NCI-H774 (cell line): ENCODE measurements at places on chromosomes 7 and 10.

GRCh38 chr7:139494835-139495579 lies 11.5 kb upstream of the KLRG2 start:
- DNase-seq: no peak

GRCh38 chr10:90373911-90374310 lies 483.9 kb downstream of the HTR7 start:
- DNase-seq: no peak

GRCh38 chr7:5207131-5207530 lies 17.1 kb downstream of the WIPI2 start:
- DNase-seq: no peak

GRCh38 chr7:80885757-80886156 lies 33.1 kb downstream of the SEMA3C start:
- DNase-seq: no peak

GRCh38 chr10:99929360-99929759 lies 80.4 kb downstream of the DNMBP start:
- DNase-seq: no peak

GRCh38 chr10:126425032-126425431 lies 36.8 kb upstream of the ADAM12 start:
- DNase-seq: no peak

GRCh38 chr7:29946428-29947186 lies 43.0 kb downstream of the SCRN1 start:
- DNase-seq: no peak

DNA sequence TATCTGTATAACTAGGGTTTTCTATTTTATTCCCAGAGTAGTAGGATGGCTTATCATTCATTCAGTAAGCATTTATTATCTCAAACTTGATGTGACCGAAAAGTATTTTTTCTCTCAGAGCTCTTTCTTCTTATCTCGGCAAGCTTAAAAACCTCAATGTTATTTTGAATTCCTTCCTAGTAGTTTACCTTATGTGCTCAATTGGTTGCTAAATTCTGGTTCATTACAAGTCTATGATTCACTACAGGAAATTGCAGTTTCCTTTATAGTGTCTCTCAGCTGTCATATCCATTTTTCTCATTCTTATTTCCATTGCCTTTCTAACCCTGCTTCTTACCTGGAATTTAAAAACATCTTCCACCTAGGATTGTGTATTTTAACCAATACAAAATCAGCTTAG lies 12.6 kb upstream of the ICA1 start:
- DNase-seq: no peak

DNA sequence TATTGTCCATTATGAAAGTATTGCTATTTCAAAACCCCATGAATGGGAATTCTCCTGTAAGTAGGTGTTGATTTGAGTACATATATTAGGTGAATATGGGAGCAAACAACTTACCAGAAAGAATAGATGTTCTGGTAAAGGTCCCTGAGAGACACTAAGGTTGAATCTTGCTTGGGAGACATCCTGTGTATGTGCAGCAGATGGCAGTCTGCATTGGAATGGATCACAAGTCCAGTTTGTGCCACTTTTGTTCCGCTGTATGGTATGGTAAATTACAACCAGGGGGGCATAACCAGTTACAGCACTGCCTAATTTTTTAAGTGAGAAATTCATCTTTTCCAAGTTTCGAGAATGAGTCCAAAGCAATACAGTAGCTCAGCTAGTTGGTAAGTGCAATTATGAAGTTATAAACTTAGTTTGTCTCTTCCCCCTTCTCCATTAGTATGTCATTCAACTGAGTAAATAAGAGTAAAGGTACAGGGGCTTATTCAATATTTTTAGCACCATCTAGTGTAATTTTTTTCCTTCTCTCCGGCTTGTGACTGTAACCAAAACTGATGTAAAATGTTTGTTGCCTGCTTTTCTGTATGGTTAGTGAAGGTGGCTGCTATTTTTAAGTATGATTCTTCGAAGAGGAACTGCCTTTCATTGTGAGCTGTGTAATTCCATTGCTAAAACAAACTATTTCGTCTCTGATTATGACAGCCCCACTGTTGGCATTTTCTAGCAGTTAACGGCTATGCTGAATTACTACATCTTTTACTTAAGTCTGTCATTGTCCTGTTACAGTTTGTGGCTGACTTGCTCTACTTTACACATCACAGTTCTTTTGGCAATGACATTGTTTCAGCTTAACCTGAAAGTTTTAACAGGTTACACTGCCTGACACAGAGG lies 2.8 kb downstream of the MCU start:
- DNase-seq: no peak

GRCh38 chr7:76232698-76233097 lies 31.0 kb downstream of the SRRM3 start:
- DNase-seq: no peak

- DNase-seq: peak; percentile 99
These were observed 113.4 kb downstream of the SEM1 start for GRCh38 chr7:96596120-96596826.

DNA sequence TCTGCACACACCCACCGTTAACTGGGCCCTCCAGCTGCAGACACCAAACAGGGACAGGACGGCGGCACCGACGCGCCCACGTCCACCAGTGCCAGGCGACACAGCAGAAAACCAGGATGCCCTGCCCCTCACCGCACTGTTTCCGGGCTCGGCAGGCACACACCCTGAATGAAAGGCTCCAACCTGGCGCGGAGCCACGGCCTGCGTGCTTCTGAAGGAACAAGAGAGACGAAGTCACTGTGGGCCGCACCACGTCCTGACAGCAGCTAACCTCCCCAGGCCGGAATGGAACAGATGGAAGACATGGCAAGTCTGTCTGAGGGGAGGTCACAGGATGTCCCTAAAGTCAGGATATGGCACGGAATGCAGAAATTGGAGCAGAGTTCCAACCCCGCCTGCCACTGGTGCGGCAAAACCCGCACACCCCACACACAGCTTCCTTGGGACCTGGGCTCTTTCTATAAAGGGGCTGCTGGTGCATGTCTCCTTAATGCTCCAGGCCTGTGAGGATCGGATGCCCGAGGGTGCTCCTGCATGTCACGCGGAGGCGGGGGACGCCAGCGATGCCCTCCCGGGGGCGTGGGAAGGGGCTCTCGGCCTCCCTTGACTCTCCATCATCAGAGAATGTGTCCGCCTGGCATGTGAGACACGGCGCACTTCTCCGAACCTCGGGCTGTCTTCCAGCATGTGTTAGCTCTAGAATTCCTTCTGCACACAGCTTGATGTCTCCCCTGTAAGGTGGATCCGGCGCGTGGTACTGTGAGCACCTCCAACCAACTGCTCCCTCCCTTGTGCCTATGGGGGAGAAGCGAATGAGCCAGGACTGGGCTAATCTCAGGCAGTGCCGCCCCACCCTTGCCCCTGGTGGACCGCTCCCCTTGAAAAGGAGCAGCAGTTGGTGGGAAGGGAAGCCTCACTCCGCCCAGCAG lies 3.9 kb upstream of the GPER1 start:
- DNase-seq: no peak

DNA sequence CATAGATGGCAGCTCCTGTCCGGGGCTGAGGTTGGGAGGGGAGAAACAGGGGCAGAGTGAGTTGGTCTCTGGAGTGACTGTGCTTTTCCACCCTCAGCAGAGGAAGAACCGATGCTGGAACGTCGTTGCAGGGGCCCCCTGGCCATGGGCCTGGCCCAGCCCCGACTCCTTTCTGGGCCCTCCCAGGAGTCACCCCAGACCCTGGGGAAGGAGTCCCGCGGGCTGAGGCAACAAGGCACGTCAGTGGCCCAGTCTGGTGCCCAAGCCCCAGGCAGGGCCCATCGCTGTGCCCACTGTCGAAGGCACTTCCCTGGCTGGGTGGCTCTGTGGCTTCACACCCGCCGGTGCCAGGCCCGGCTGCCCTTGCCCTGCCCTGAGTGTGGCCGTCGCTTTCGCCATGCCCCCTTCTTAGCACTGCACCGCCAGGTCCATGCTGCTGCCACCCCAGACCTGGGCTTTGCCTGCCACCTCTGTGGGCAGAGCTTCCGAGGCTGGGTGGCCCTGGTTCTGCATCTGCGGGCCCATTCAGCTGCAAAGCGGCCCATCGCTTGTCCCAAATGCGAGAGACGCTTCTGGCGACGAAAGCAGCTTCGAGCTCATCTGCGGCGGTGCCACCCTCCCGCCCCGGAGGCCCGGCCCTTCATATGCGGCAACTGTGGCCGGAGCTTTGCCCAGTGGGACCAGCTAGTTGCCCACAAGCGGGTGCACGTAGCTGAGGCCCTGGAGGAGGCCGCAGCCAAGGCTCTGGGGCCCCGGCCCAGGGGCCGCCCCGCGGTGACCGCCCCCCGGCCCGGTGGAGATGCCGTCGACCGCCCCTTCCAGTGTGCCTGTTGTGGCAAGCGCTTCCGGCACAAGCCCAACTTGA lies 2.7 kb downstream of the REPIN1 start:
- no peak for DNase-seq

- DNase-seq: no peak
These were observed 13.5 kb downstream of the ING3 start for GRCh38 chr7:120964088-120964487.

- DNase-seq: no peak
These were observed 9.1 kb upstream of the PRKAR2B start for GRCh38 chr7:107035446-107035845.

GRCh38 chr7:43878867-43879266 lies 9.6 kb upstream of the MRPS24 start:
- DNase-seq: no peak
